ENCODE measurements at places on chromosomes 2 and 18.

GRCh38 chr2:171287611-171288010 is 126.9 kb upstream of the TLK1 start:
- DNase-seq, result peak; percentile 6

GRCh38 chr2:2799151-2799697 is 468.1 kb upstream of the MYT1L start:
- DNase-seq, result no peak

DNA sequence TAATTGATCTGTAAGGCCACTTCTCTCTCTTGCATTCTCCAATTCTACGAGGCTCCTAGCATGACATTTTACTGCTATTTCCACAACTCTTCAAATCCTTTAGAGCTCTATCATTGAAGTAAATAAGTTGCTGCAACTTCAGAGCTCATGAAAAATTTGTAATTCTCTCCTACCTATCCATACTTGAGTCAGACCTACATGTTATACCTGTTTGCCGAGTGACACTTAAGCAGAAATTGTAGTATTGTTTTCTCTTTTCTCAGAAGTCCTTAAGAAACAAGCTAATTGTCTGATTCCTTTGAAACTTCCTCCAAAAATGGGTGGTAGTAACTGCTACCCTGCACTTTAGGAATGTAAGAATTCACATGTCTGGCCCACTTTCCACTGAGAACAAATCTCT is 26.1 kb downstream of the GALM start:
- DNase-seq, result no peak

DNA sequence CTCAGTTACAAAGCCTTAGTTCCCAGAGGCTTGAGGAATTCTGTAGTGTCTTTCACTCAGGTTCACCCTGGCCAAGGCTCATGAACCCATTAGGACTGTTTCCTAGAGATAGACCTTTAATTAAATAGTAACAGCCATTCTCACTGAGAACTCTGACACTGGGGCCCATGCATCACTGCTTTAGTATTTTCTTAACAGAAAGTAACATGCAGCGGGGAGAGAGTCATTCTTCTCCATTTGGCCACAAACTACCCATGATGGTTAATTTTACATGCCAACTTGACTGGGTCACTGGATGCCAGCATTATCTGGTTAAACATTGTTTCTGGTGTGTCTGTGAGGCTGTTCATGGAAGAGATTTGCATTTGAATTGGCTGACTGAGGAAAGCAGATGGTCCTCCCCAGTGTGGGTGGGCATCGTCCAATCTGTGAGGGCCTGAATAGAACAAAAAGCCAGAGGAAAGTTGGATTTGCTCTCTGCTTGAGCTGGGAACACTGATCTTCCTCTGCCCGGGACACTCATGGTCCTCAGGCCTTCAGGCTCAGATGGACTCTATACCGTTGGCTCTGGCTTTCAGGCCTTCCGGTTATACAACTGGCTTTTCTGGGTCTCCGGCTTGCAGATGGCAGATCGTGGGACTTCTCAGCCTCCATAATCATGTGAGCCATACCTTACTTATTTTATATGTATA is 5.6 kb upstream of the CPLX4 start:
- DNase-seq, result no peak

GRCh38 chr2:237290261-237290660 is 123.7 kb downstream of the COL6A3 start:
- no peak for DNase-seq

DNA sequence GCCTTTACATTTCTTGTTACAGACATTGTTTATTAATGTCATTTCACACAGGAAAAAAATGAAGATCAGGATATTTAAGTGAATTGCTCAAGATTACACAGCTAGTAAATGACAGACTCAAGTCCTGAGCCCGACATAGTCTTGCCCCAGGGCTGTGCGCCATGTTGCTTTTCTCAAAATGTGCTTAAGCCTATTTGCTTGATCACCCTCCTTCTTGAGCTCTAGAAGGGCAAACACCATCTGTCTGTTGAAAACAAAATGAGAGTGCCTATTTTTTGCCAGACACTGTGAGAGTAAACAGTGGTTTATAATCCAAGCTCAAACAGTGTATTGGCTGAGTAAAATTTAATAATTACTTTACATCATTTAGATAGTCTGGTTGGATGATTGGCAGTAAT is 34.8 kb upstream of the HNMT start:
- no peak for DNase-seq

DNA sequence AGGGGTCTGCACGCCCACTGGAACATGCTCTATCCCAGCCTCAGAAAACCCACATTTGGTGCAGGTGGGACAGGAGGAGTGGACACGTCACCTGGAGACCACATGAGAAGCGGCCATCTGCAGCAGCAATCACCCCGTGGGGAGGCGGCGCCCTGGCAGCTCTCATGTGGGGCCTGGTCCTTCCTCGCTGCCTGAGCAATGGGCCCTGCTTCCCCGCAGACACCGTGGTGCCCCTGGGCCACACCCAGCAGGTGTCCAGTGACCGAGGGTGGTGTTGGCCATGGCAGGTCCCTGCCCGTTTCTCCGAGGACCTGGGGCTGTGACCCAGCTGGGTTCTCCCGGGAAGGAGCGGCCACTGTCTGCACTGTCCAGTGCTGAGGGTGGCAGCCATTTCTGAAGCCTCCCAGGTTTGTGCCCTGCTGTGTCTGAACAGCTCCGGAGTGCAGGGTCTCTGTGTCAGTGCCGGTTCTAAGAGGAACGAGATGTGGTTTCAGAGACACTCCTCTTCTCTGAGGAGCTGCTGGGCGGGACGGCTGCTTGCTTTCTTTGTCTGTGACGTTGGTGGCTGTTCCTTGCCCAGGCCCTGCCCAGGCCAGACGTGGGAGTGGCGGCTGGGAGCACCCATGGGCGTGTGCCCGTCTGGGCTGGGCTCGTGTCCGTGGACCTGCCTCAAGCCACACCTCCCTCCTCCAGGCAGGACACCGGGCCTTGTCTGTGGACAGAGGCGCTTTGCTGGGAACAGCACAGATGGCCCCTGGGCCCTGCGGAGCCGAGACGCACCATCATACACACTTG is 44.8 kb downstream of the NFATC1 start:
- no peak for DNase-seq

GRCh38 chr2:8997631-8998030 is 5.9 kb downstream of the MBOAT2 start:
- DNase-seq, result peak; percentile 10

DNA sequence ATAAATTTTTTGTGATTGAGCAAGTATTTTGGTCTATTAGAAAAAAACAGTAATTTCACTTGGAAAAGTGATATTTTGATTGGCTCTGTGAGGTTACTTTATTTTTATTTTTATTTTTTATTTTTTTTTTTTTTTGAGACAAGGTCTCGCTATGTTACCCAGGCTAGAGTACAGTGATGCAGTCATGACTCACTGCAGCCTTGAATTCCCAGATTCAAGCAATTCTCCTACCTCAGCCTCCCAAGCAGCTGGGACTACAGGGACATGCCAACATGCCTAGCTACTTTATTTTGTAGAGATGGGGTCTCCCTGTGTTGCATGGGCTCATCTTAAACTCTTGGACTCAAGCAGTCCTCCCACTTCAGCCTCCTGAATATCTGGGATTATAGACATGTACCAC is 60.9 kb upstream of the MGAT5 start:
- DNase-seq, result no peak

DNA sequence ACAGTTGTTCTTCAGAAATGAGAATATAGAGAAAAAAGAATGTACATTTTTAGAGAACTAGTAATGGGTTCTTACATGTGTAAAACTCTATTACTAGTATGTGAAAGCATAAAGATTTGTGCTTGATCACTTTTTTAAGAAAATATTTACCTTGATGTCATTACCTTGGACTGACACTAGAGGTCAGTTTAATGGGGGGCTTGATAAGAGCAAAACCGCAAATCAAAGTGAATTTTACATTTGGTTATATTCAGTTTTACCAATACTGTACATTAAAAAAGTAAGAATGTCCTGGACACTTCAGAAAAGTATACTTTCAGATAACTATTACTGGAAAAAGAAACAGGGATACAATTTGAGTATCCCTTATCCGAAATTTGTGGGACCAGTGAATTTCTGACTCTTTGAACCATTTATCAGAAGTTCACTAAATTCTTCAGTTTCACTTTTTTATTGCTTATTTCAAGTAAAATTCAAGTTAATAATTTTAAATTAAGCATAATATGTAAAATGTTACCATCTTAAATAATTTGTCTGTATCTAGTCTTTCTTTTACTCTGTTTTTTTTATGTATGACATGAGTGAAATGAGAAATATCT is 1149.5 kb downstream of the DSC3 start:
- DNase-seq, result no peak

- DNase-seq, result no peak
Observed at GRCh38 chr2:241569831-241570281, 11.3 kb downstream of the BOK start.

GRCh38 chr18:7872569-7872968 is 305.5 kb downstream of the PTPRM start:
- DNase-seq, result no peak

GRCh38 chr2:140695155-140695554 is 1435.7 kb downstream of the LRP1B start:
- DNase-seq, result peak; percentile 40

DNA sequence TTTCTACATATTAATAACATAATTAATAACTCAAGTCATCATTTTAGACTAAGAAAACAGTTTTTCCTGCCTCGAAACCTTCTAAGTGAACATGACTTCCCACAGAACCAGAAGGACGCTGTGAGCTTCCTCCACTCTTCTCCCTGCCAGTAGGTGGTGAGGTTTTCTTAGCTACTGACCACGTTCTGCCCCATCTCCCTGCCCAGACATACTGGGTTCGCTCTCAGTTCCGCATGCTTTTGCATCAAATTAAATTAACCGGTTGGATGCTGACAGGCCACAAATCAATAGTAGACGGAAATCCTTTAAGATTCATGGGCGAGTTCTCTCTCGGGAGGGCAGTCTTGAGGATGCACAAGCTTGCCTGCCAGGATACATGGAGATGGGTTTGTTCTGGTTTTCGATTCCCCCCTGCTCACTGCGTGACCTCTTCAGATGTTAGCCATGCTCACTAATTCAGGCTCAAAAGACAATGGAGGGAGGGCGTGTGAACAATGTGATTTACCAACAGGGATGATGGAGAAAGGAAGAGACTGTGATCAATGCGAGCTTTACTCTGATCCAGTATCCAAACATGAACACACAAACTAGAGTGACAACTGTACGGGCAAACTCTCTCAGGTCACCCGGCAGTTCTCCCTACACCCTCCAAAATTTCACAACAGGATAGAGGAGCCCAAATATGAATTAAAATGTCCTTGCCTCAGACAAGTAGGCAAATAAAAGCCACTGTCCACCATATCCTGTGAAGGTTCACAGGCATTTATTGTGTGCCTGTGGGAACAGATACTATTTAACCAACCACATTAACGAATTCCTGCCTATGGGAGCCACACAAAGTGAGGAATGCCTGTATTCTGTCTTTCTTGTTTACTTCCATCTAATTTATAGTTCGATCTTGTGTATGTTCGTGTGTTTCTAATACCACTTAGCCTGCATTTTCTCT is 375.7 kb downstream of the EIPR1 start:
- no peak for DNase-seq

- DNase-seq, result no peak
Observed at GRCh38 chr2:48457227-48457626, 72.7 kb upstream of the STON1 start.

GRCh38 chr2:193549661-193550060 is 1354.9 kb upstream of the TMEFF2 start:
- DNase-seq, result peak; percentile 41

- no peak for DNase-seq
Observed at GRCh38 chr2:100703213-100703612, 116.7 kb upstream of the NPAS2 start.

GRCh38 chr2:73111073-73112025 is 1.4 kb downstream of the RAB11FIP5 start:
- DNase-seq, result peak; percentile 56

GRCh38 chr18:6039055-6039454 is 143.7 kb upstream of the TMEM200C start:
- DNase-seq, result no peak

- no peak for DNase-seq
Observed at GRCh38 chr18:32867936-32868335, 95.1 kb upstream of the KLHL14 start.

DNA sequence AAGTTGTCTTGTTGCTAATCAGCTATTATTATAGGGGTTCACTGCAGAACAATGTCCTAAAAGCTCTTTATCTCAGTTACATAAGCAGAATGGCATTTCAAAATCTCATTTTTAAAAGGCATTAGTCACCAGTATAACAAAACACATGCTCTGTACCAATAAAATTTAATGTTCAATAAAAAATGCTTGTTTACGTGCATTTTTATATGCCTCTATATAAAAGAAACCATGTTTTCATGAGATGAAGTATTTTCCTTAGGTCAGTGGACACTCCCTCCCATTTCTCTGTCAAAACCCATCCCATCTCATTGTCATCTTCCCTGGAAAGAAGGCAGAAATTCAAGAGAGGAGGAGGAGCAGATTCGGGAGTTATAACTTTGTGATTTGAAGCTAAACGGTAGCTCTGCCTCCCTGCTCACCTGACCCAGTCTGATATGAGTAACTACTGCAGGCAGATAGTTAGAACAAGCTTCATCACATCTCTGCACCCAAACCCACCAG is 231.9 kb upstream of the SIX2 start:
- no peak for DNase-seq

DNA sequence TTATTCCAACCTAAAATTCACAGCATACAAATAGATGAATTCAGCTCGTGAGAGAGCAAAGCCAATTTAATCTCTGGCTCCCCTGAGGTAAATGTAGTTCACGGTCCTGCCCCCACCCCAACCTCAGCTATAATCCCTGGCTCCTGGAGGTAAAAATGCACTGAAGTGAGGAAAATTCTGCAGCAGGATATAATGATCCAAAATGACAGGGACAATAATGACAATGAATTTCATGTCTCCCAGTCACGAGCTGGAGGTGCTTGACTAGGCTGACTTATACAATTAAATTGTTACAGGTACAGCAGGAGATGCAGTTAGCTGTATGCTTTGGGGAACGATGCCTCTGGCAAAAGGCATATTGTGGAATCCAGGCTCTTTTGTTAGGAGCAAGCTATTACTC is 82.0 kb downstream of the GPD2 start:
- DNase-seq, result no peak
